ENCODE measurements at places on chromosomes 7 and 10. TPM values are rescaled to one million over a fixed set of nuclear protein-coding genes. Genes with fewer than 3 reads are reported as not detected.

- DNase-seq = no peak
Observed at GRCh38 chr10:62249957-62250356, 18.7 kb downstream of the RTKN2 start.

GRCh38 chr10:4981722-4982471 lies 18.7 kb downstream of the AKR1C1 start:
- DNase-seq = peak; percentile 87

DNA sequence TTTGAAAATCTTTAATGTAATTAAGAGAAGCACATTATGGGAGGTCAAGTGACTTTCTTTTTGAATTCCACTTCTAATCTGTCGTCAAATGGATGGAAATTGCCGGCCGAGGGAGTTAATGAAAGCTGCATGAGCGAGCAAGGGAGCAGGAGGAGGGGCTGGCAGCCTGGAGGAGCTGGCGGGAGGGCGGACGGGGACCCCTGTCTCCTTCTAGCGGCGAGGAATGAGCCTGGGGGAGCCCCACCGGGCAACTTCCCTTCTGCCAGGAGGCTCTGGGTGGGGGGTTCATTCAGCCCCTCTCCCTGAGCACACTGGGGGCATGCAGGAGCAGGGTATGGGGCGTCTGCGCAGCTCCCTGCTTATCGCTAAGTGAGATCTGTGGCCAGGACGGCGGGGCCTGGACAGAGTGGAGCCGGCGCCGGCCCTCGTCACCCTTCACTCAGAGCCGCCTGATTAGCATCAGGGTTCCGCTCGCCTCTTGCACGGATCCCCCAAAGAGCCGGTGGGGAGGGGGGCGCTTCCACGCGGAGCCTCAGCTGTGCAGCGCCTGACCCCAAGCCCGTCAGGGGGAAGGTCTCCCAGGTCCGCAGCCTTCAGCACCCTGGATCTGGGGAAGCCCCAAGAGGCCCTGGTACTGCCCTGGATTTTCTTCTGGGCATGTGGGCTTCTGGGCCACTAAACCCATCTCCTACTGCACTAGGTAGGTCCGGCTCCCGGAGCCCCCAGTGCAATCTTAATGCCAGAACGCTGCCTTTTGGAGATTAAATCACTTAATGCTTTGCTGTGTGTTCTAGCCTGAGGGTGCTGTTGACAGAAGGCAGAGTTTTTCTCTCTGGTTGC lies 680.8 kb downstream of the LRMDA start:
- peak; percentile 22 for DNase-seq

DLX5 gene
- polyA plus RNA-seq = 0.58 TPM

SSBP1 gene
- polyA plus RNA-seq = 134 TPM
